ENCODE measurements at places on chromosomes 6 and 20.

DNA sequence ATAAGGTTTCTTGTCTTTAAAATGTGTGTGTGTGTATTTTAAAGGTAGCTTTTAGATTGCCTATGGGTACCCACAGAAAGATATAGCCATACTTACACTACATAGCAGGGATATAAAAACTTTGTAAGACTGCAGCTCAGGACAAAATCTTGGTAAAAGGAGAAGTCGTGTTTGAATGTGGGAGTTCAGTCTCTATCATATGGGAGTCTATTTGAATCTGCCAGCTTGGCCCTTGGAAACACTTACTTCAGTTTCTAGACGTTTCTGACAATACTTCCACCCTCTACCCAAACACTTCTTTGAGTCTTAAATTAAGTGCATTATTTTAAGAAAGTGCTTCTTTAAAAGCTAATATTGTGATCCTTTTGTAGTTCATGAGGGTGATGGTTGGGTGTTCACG lies 155.7 kb downstream of the CARMIL1 start:
- DNase-seq, result no peak

- DNase-seq, result no peak
Measured at GRCh38 chr6:1502041-1502440, 107.7 kb upstream of the FOXC1 start.

DNA sequence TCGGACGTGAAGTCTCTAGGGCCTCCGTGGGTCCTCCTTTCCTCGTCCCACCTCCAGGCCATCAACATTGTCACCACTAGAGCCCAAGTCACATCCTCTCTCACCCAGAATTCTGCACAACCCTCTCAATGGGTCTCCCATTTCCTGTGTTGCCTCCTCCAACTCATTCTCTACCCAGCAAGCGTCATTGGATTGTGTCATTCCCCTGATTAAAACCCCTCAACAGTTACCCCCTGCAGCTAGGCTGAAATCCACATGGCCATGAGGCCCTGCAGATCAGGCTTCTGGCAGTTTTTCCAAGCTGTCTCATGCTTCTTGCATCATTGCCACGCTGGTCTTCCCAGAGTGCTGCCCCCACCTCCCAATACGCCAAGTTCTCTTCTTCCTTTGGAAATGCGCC lies 12.9 kb upstream of the FAM210B start:
- no peak for DNase-seq

DNA sequence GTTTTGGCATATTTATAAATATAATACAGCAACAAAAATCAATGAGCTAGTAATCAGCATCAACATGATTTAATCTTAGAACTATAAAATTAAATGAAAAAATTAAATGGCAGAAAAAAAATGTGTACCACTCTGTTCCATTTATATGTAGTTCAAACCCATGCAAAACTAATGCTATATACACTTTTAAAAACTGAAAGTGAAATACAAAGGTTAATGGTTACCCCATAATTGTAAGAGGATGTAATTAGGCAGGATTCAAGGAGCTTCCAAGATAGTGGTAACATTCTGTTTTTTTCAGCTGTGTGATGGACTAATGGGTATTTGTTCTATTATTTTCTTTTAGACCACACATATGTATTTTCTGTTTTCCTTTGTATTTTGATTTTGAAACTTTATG lies 492.1 kb downstream of the UTRN start:
- DNase-seq, result no peak

DNA sequence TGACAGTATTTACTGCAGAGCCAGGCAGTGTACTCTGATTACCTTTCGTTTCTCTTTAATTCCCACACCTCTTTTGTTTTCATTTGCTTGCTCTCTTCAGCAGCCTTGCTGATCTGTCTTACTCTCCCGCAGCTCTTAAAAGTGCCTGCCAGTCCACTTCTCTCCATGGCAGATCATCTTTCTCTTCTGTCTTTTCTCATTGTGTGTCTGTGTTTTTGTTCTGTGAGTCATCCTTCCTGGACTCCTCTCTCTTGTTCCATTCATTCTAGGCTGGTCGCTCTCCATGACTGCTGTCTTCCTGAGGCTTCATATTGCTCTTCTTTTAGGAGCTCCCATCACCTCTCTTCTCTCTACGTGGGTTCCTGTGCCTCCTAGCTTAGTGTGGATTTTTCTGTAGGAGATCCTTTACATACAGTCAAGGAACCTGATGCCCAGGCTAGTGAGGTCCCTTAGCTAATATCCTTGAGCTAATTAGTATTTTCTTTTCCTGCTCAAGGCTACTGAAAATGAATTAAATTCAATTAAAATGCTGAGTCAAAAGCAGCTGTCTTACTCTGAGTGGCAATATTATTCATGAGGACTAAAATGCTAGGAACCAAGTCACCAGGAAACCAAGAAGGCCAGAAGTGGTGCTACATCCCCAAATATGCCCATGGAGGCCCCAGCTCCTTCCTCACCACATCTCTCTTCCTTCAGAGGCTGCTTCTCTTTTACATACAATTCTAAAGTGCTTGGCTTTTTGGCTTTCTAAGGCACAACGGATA lies 86.1 kb downstream of the SLX4IP start:
- DNase-seq, result no peak

- DNase-seq, result no peak
Measured at GRCh38 chr6:74932232-74932888, 273.5 kb downstream of the COL12A1 start.

GRCh38 chr20:19978511-19979210 lies 38.5 kb upstream of the NAA20 start:
- DNase-seq, result no peak

GRCh38 chr20:20887593-20888265 lies 175.3 kb upstream of the RALGAPA2 start:
- no peak for DNase-seq

DNA sequence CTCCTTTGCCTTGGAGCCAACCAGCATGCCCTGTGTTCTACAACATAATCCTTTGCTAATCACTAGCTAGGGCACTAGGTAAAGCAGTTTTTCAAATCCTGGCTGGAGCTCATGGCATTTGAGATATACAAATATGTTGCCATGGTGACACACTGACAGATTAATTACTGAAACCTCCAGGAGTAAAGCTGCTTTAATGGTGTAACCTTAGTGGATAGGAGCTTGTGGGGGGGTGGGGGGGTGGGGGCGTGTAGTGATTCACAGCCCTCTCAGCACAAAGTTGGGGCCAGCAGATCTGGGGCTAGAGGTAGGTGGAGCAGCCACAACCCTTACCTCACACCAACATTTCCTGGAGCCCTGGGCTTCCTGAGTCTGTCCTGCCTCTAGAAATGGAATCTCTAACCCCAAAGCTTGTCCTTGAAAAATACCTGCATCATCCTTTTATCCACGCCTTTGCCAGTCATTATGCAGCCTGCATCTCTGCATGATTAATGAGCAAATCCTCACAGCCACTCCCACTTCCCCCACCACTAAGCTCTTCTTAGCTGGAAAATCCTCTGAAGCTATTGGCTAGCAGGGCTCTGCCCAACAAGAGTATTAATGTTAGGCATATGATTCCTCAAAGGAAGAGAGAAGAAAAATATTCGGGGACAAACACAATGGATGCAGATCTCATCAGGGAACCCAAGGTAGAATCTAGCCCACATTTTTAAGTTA lies 84.5 kb upstream of the PRND start:
- no peak for DNase-seq

- DNase-seq, result no peak
Measured at GRCh38 chr6:103184776-103185175, 1674.9 kb downstream of the HACE1 start.

DNA sequence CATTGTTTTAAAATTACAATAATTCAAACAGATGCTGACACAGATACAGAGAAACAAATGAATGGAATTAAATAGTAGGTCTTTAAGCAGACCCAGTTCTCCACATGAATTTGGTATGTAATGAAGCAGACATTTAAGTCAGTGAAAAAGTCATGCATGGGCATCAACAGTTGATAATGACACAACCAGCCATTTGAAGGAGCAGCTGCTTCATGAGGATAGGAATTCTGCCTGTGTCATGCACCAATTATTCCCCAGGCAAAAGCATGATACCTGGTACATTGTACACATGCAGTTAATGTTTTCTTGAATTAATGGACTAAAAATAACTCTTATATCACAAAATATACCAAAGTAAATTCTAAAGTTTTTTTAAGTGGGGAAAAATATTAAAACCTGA lies 11.2 kb upstream of the HEY2 start:
- DNase-seq, result no peak

DNA sequence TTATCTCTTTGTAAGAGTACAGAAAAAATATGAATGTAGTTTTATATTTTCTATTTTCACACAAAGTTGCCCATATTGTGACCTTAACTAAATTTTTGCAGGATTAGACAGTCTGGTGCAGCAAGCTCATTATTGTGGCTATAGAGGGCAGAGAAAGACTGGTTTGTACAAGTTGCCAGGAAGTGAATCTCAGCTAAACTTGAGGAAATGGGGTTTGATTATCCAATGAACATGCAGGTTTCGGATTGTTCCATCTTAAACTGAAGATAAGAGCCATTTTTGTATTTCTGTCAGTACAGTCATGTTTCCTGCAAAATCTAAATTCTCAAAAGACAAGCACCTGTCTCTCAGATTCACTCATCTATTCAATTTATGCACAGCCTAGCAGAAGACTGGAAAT lies 390.9 kb downstream of the MMUT start:
- no peak for DNase-seq

DNA sequence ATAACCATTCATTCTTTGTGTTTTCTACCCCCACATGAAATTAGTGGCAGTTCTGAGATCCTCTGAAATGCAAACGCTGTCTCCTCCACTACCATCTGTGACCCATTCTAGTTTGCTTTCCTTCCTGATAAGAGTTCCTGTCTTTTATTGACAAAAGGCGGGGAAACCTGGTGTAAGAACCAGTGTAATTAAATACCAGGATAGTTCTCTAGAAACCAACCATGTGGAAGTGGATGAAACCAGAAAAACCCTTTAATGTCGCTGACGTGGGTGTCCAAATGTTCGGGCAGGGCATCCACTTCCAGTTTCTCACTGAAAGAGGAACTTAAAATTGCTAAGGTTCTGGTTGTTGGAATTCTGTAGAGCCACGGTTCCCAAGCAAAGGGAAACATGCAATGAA lies 79.1 kb downstream of the TNFRSF21 start:
- no peak for DNase-seq

DNA sequence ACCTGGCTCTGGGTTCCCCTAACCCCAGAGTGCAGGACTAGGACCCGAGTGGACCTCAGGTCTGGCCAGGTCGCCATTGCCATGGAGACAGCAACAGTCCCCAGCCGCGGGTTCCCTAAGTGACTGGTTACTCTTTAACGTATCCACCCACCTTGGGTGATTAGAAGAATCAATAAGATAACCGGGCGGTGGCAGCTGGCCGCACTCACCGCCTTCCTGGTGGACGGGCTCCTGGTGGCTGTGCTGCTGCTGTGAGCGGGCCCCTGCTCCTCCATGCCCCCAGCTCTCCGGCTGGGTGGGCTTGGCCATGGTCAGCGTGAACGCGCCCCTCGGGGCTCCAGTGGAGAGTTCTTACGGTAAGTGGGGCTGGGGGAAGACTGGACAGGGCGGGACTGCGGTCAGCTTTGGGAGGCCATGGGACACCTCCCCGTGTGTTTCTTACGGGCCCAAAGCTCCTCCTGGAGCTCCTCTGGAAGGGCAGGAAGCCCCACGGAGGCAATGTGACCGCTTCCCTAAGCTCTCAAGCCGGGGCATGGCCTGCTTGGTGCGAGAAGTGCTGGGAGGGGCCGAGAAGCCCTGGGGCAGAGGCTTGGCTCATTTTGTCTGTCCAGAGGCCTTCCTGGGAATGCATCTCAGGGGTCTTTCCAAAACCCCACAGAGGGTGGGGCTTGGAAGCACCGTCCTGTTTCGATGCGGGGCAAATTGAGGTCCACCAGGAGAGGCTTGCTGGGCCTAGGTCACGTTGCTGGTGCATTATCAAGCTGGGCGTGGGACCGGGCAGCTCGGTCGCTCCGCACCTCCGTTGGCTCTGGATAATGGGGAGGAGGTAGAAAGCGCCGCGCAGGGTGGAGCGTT lies at the start of gene HNF4A:
TSS of gene HNF4A (plus strand) at position 202 of the 855 bp plus-strand sequence. CDS start at position 308, 106 bp downstream.
- DNase-seq, result no peak

DNA sequence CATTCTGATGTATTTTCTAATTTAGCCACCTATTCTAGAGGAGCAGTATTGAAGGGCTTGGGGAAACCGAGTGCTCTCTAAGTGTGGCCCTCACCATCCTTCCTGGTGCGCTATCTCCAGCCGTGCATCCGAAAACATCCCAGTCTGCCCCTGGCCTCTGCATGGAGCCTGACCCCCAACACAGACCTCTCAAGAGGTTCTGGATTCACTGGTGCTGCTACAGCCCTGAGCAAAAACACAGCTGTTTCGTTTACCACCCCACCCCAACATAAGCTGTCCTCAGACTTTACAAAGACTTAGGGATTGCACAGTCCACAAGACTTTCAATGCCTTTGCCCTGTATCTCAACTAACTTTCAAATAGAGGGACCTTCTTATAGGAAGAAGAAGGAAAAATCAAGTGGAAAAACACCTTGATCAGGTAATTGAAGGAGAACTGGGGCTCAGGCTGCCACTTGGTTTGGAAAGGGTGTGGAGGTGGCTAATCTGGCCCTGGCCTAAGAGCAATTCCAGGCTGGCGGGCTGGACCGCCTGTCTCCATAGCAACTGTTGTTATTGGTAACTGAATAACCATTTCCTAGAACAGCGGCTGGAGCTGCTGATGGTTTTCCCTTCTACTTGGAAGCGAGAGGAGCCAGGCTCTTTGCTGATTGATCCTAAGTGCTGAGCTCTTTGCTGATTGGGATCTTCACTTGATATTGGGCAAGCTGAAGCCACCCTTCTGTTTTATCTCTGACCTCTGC lies 90.2 kb upstream of the TOX2 start:
- DNase-seq, result no peak

GRCh38 chr20:20014659-20015058 lies 2.5 kb upstream of the NAA20 start:
- DNase-seq, result no peak

- no peak for DNase-seq
Measured at GRCh38 chr6:113888493-113888892, 31.3 kb downstream of the MARCKS start.

- DNase-seq, result no peak
Measured at GRCh38 chr6:168118935-168119334, 39.9 kb upstream of the FRMD1 start.

- no peak for DNase-seq
Measured at GRCh38 chr20:22918286-22918983, 116.7 kb upstream of the SSTR4 start.

DNA sequence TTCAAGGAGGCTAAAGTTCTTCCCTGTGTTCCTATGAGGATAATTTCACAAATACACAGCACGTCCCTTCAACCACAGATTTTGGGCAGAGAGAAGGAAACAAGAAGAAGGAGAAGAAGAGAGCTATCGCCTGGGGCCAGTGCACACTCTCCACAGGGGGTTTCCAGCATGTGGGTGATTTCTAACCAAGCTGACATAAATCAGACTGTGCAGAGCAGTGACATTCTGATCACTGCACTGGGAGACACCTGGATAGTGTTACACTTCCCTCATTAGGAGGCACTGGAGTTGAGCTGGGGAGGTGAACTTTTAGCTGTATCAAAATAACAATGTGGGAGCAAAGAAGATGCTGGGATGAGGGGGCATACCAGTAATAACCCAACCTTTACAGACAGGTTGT lies 71.8 kb upstream of the CENPW start:
- DNase-seq, result no peak

- DNase-seq, result no peak
Measured at GRCh38 chr6:127483399-127484055, 24.3 kb upstream of the KIAA0408 start.

Measured in stimulated activated CD4-positive, alpha-beta T cell treated with anti-CD3 and anti-CD28 coated beads, Interleukin-1b, Interleukin-23, amount 100 ng/mL, for 24 hours (primary cell).